Glutamatergic neuron (in vitro differentiated cells): ENCODE measurements at places on chromosomes 3 and 15. TPM values are rescaled to one million over a fixed set of nuclear protein-coding genes. Genes with fewer than 3 reads are reported as not detected.

- H3K27ac ChIP-seq: no peak within 1 kb of the TSS
- H3K4me3 ChIP-seq: peak within 1 kb of the TSS; percentile 86
Measured at GRCh38 chr15:51737522-51738305, at the start of gene LYSMD2. Gene LYSMD2, minus strand, starts transcription at chr15:51737655. Its CDS starts 33 bp downstream, at chr15:51737622.

- no peak overlapping the region for H3K4me3 ChIP-seq
- H3K4me1 ChIP-seq: peaks cover 50% of the 10 kb centered on the region
- H3K27ac ChIP-seq: no peak overlapping the region
- peaks cover 8% of the 10 kb centered on the region for H3K27me3 ChIP-seq
- H3K36me3 ChIP-seq: no peaks in the 10 kb centered on the region
Measured at GRCh38 chr3:50517721-50518206, 14.3 kb upstream of the CACNA2D2 start.

DNA sequence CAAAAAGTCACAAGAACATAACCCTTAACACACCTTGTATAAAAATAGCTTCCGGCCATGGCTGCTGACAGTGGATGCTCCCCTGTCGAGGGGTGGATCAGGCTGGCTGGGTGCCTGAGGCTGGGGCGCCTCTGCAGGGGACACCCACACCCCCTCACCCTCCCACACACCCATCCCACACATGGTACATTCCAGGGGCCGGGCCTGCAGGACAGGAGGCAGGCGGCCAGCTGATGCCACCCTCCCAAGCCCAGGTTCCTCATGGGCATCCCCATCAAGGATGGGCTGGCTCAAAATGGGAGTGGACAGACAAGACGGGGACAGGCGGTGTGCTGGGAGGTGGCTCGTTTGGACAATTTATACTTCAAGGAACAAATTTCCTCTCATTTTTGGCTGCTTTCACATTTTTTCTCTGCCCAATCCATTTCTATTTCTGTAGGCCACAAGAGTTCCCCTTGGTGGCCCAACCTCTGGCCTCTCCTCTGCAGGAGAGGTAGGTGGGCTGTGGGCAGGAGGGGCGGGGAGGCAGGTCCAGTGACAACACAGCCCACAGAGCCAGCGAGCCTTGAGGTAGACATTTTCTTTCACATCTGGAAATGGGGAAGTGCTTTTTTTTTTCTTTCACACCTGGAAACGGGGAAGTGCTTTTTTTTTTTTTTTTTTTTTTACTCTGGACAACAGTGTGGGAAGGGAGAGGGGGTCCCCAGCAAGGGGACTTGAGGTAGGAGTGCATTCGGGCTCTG lies 23.3 kb downstream of the RNU5B-1 start:
- peaks cover 21% of the 10 kb centered on the region for H3K4me1 ChIP-seq
- peak overlapping the region; percentile 9 for H3K4me3 ChIP-seq
- H3K27ac ChIP-seq: peak overlapping the region; percentile 35
- no peaks in the 10 kb centered on the region for H3K36me3 ChIP-seq

LEKR1 gene
- total RNA-seq: 0.56 TPM
